Activated CD4-positive, alpha-beta T cell treated with anti-CD3 and anti-CD28 coated beads for 24 hours (primary cell): ENCODE measurements at places on chromosomes 6 and 20.

DNA sequence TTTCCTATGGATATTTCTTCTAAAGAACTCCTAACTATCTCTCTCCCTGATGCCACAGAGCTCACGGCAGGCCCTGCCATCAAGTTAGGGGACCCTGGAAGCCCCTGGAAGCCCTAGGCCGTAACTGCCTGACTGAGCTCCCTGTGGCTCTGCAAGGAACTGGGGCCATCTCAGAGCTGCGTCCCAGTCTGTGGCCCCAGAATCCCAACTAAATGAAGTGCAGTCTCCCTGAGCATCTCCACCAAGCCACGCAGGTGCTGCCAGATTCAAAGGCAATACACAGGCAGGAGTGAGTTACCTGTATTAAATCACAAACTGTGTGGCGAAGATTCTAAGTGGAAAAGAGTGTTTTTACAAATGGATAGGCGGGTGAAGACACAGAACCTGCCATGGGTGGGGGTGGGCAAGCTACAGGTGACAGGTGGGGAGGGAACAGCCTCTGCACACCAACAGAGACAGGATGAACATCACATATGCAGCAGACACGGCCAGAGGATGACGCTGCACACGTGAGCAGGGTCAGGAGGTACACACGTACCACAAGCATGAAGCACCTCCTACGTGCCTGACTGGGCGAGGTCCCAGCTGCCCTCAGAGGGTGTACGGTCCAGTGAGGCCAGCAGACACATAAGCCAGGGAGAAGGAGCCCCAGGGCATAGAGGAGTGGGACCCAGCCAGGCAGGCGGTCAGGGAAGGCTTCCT, 358.5 kb downstream of the ZFAND3 start:
- DNase-seq: no peak

GRCh38 chr20:48828734-48829460, 1.1 kb upstream of the PREX1 start:
- no peak for DNase-seq

DNA sequence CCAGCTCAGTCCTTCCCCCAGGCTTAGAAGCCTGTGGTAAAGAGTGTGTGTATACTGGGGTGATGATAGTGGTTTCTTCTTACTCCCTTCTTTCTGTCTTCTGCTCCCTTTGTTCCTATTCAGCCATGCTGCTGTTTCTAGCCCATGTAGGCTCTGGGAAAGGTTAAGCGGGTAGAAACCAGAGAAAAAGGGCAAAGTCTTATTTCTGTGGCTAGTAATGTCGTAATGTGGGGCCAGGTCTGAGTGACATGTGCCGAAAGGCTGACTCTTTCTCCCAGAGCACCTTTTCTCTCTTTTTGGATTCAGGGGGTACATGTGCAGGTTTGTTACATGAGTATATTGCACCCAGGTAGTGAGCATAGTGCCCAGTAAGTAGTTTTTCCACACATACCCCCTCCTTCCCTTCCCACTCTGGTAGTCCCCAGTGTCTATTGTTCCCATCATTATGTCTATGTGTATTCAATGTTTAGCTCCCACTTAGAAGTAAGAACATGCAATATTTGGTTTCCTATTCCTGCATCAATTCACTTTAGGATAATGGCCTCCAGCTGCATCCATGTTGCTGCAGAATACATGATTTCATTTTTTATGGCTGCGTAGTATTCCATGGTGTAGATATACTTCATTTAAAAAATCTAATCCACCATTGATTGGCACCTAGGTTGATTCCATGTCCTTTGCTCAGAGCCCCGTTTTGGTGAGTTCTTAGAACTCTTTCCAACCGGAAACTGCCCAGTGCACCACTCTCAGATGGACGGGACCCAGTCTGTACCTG, 74.3 kb downstream of the EFHC1 start:
- DNase-seq: no peak

GRCh38 chr20:36093025-36093803, 61.3 kb upstream of the EPB41L1 start:
- no peak for DNase-seq

DNA sequence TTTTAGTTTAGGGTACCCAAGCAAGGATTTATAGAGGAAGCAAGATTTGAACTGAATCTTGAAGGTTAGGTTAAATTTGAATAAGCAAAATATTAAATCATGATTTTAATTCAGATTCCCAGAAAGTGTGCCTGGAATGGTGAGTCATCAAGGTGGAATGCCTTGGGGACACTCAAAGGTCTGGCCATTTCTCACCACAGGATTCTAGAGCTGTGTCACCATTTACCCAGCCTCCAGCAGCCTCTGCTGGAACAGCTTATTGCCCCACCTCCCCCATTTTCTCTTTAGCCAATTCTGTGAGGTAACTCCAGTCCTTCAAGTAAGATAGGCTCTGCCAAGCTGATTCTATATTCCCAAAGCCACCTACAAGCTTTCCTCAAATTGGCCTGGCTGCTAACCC, 181.4 kb downstream of the SIM1 start:
- no peak for DNase-seq

- no peak for DNase-seq
These were observed 107.5 kb downstream of the FAXC start for GRCh38 chr6:99241905-99242534.

GRCh38 chr6:166365221-166365620, 17.5 kb downstream of the MPC1 start:
- DNase-seq: no peak

DNA sequence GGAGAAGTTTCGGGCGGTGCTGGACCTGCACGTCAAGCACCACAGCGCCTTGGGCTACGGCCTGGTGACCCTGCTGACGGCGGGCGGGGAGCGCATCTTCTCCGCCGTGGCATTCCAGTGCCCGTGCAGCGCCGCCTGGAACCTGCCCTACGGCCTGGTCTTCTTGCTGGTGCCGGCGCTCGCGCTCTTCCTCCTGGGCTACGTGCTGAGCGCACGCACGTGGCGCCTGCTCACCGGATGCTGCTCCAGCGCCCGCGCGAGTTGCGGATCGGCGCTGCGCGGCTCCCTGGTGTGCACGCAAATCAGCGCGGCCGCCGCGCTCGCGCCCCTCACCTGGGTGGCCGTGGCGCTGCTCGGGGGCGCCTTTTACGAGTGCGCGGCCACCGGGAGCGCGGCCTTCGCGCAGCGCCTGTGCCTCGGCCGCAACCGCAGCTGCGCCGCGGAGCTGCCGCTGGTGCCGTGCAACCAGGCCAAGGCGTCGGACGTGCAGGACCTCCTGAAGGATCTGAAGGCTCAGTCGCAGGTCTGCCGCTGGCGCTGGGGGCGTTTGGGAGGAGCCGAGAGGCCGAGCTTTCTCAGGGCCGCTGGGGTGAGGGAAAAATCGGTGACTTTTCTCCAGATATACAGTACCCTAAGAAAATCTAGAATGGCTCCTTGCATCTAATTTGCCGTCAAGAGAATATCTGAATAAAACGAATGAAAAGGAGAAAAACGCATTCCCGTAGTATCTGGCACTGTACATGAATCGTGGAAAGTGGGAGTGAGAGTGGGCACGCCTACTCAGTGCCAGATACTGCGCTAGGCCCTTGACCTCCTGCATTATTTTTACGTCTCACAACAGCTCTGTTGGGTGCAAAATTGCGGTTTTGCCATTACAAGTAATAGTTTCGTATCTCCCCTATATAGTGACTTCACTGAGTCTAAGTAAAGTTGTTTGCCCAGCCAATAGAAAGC, 1.0 kb downstream of the CALHM6 start:
- DNase-seq: peak; percentile 25

DNA sequence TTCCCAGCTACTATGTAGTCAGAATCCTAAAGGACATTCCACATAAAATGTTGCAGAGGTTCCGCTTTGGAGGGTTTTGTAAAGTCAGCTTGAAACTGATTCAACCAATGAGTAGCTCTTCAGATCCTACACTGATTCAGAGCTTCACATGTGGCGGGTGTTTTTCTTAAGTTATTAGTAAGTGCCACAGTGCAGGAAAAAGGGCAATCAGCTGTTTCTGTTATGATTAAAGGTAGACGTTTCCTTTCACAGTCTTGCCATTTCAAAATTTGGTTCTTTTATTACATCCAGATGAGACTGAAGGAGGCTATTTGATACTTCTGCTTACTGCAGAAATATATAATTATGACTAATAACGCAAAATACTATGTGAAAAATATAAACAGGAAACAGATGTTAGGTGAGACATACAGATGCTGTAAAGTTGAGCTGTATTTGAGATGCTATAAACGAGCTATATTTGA, 443.9 kb downstream of the CDKAL1 start:
- no peak for DNase-seq

DNA sequence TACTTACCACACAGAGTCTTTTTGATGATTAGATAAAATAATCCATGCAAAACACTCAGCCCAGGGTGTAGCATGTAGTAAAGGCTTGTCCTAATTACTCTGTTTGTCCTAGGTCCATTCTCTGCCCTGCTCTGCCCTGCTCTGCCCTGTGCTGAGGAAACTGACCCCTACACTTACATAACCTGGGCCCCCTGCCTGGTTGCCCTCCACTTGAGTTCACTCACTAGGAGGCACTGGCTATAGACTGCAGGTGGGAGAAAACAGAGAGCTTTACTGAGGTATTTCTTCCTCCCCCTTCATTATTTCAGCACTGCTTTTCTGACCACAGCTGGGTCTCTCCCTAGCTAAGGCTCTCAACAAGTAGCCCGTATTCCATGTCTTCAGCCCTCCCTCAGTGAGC, 70.9 kb upstream of the TBX18 start:
- DNase-seq: no peak

DNA sequence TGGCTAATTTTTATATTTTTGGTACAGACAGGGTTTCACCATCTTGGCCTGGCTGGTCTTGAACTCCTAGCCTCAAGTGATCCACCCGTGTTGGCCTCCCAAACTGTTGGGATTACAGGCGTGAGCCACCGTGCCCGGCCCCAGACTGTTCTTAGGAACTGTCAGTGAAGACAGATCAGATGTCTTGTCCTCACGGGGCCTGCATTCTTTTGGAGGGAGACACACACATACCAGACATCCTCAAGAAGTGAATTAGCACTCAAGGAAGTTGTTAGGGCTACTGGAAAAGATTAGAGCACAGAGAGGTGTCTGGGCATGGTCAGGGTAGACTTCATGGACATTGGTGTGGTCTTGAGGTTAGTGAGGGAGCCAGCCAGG, 10.3 kb upstream of the LPIN3 start:
- DNase-seq: no peak

GRCh38 chr6:43517505-43518357, 842 bp downstream of the POLR1C start:
- DNase-seq: no peak

DNA sequence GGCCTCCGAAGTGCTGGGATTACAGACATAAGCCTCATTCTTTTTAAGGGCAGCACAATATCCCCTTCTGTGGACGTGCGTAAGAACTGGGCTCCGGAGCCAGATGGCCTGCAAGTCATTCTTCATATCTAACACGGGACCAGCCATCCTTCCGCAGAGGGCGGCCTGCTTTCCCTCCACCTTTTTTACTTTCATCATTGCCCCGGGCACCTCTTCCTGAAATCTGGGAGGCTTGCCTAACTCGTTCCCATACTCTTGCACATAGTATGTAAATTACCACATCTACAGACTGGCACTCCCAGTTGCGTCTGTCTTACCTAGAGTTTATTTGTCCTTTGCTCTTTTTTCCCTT, 29.9 kb upstream of the SLC23A2 start:
- no peak for DNase-seq

- no peak for DNase-seq
These were observed 163.4 kb downstream of the MTFR2 start for GRCh38 chr6:136086686-136087085.

- DNase-seq: no peak
These were observed 299.1 kb downstream of the EPHA7 start for GRCh38 chr6:93120154-93120742.

DNA sequence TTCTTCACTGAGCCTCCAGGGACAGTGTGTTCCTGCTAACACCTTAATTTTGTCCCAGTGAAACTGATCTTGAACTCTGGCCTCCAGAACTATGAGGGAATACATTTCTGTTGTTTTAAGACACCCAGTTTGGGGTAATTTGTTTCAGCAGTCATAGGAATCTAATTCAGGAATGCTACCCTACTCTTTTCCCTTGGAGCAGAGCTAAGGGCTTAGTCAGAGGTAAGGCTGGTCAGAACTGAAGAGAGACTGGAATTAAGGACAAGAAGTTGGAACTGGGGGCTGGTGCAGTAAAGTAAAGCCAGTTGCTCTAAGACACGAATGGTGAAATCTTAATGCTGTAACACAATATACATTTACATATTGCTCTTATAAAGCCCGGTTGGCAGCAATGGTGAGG, 809.7 kb downstream of the MAFB start:
- no peak for DNase-seq

GRCh38 chr6:154360476-154360875, 3.9 kb upstream of the IPCEF1 start:
- DNase-seq: no peak

DNA sequence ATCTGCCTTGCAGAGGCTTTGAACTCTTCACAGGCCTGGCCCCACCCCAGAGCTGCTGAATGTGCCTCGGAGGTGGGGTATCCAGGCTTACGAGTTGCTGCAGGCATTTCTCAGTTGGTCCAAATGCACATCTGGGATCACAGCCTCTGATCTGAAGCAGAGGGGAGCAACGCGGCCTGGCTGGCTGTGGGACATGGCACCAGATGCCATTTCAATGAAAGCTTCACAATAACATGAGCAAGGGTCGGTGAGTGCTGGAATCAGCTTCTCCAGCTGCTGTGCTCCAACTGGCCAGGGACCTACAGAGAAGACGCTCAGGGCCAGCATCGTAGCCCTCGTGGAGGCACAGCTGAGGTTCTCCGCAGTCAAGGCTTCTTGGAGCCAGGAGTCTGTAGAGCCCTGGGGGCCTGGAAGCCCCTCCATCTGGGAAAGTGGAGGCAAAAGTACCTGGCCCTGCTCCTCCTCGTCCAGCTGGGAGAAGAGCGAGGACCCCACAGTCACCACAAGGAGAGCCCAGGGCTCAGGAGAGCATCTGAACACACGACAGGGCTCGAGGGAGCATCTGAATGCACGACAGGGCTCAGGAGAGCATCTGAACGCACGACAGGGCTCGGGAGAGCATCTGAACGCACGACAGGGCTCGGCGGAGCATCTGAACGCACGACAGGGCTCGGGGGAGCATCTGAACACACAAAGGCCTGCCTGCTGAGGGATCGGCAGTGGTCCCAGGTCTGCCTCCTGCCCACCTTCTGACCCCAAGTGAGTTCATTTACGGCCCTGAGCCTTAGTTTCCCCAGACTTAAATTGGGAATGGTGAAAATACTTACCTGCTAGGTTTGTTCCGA, 165.2 kb downstream of the DLL1 start:
- no peak for DNase-seq

- peak; percentile 3 for DNase-seq
These were observed 171.1 kb downstream of the ADAT2 start for GRCh38 chr6:143279385-143279784.

GRCh38 chr6:28266962-28267694, at the start of gene ZSCAN26:
TSS of gene ZSCAN26 (plus strand) at chr6:28267143. CDS start at chr6:28271920, 4,777 bp downstream.
- peak; percentile 73 for DNase-seq

DNA sequence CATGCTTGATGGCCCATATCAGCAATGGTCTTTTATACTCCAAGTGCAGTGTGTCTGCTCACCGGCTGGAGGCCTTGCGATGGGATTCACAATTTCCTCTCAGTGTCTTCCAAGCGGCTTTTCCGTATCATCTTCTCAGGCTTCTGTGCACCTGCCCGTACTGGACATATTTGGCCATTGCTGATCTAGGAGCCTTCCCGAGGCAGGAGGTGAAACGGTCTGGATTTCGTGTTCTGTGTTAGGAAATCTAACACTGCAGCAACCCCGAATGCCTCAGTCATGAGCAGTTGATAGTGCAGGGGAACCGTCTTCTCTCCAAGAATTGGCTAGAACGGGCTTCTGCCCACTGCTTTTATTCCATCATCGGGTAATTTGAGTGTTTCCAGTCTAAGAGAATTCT, 60.5 kb downstream of the PPP1R14C start:
- no peak for DNase-seq

GRCh38 chr6:57040011-57040410, 6.5 kb upstream of the KIAA1586 start:
- no peak for DNase-seq

- no peak for DNase-seq
These were observed 27.9 kb downstream of the PPARD start for GRCh38 chr6:35370124-35370741.
